ENCODE measurements at places on chromosomes 6 and 20.

- DNase-seq: peak; percentile 37
Observed at GRCh38 chr6:99434702-99435530, 9.8 kb upstream of the PNISR start.

GRCh38 chr6:143234734-143235133, 174.0 kb downstream of the AIG1 start:
- no peak for DNase-seq

DNA sequence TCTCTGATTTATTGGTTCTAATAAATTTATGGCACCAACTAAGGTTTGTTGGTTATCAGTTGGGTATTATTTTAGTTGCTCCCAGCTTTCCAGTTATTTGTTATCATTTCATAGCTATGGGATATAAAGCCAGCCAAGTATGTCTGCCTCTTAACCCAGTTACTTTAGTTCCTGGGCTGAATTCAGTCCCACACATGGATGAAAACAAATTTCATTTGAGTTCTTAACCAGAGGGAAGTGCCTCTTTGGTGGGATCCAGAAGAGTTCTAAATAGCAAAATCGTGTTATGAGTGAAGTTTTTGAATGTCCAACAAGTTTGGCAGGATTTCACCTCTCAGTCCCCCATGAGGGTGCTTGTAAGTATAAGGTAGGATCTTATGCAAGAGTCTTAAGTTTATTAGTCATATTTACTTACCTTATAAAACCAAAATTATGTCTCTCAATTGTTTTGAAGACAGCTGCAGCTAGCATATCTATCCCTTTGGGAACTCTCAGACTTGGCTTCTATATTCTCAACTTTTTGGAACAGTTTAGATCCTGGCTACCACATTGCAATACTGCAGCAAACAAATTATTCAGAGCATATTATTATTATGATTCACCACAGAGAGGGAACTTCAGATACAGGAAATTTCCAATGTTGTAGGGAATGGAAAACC, 683.6 kb downstream of the BCKDHB start:
- DNase-seq: no peak

DNA sequence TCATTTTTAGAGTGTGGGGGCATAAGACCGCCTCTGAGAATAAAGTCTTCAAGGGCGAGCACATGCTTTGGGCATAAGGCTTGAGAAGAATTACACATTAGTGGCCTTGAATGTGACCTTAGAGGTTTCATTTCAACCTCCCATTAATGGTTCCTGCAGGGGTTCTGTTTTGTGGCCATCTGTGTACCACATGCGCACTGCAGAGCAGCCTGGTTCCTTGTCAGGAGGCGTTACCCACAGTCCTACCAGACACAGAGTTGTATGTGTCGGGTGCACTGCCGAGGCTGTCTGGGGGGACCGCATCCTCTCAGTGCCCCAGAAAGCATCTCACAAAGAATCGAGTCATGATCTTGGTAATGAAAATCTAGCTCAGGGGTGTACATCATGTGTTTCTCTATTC, 115.7 kb downstream of the B3GAT2 start:
- DNase-seq: no peak

- DNase-seq: no peak
Observed at GRCh38 chr20:57829336-57829735, 119.5 kb upstream of the PMEPA1 start.

DNA sequence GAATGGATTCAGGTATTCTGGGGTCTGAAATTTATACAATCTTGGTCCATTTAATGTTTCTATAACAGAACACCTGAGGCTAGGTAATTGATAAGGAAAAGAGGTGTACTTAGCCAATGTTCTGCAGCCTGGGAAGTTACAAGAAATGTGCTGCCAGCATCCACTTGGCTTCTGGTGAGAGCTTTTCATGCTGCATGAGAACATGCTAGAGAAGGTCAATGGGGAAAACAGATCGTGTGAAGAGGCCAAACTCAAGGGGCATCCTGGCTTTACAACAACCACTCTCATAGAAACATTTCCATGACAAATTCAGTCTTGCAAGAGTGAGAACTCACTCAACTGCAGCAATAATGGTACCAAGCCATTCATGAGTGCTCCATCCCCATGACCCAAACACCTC, 16.8 kb downstream of the IL22RA2 start:
- no peak for DNase-seq

DNA sequence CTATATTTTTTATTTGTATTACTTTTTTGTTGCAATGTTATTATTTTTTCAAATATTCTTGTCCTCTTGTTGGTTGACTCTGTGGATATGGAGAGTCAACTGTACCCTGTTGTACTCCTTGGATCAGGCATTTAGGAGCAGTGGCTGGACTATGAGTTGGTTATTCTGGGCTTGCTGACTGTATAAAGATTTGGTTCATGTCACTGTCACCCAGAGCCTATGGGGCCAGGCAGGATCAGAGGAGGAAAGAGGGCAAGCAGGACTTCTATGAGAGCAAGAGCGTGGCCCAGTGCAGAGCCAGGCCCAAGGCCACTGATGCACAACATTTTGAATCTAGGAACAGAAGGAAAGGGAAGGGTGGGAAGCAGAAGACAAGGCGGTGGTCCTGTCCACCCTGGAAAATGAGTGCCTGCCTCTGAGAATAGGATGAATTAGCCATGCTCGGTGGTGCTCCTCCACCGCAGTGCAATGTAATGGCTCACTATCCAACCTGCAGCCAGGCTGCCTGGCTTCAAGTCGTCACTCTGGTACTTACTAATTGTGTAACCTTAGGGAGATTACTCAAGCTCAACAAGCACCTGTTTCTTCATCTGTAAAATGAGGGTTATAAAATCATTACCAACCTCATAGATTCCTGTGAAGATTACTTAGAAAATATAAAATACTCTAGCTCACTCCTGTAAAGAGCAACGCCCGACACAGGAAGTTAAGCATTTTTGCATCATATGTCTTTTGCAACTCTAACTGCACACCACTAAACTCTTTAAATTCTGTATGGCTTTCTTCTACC, 192.1 kb downstream of the KCNQ5 start:
- no peak for DNase-seq

GRCh38 chr6:152129691-152130151, 322.2 kb downstream of the ESR1 start:
- no peak for DNase-seq

GRCh38 chr20:62320581-62321354, 18.0 kb downstream of the ADRM1 start:
- DNase-seq: peak; percentile 60

GRCh38 chr20:32672982-32673851, 524 bp downstream of the C20orf203 start:
- DNase-seq: peak; percentile 55

Measured in DMS53 (cell line).